Activated CD4-positive, alpha-beta memory T cell treated with anti-CD3 and anti-CD28 coated beads, Interleukin-2, amount 10 ng/mL, durations not matched to agents 7 days and 5 days (primary cell): ENCODE measurements at places on chromosomes 4 and X. TPM values are rescaled to one million over a fixed set of nuclear protein-coding genes. Genes with fewer than 3 reads are reported as not detected.

Gene MAPK10
- 0.45 TPM for total RNA-seq

- no peaks in the 10 kb centered on the region for H3K4me1 ChIP-seq
- H3K27me3 ChIP-seq, result no peaks in the 10 kb centered on the region
- DNase-seq, result no peak
- no peaks in the 10 kb centered on the region for H3K36me3 ChIP-seq
- no peak overlapping the region for H3K27ac ChIP-seq
- H3K4me3 ChIP-seq, result no peak overlapping the region
Measured at GRCh38 chr4:61182915-61183314, 17.2 kb upstream of the ADGRL3 start.

- no peaks in the 10 kb centered on the region for H3K27me3 ChIP-seq
- H3K36me3 ChIP-seq, result no peaks in the 10 kb centered on the region
- no peaks in the 10 kb centered on the region for H3K4me1 ChIP-seq
- no peak overlapping the region for H3K4me3 ChIP-seq
- H3K27ac ChIP-seq, result no peak overlapping the region
- DNase-seq, result no peak
Measured at GRCh38 chr4:125735102-125735501, 420.3 kb downstream of the FAT4 start.

DNA sequence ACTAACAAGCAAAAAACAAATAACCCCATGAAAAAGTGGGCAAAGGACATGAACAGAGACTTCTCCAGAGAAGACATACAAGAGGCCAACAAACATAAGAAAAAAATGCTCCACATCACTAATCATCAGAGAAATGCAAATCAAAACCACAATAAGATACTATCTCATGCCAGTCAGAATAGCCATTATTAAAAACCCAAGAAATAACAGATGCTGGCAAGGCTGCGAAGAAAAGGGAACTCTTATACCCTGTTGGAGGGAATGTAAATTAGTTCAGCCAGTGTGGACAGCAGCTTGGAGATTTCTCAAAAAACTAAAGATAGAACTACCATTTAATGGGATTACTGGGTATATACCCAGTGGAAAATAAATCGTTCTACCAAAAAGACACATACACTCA is 79.6 kb downstream of the MAPK10 start:
- H3K27me3 ChIP-seq, result no peaks in the 10 kb centered on the region
- no peak for DNase-seq
- H3K27ac ChIP-seq, result no peak overlapping the region
- H3K36me3 ChIP-seq, result no peaks in the 10 kb centered on the region

DNA sequence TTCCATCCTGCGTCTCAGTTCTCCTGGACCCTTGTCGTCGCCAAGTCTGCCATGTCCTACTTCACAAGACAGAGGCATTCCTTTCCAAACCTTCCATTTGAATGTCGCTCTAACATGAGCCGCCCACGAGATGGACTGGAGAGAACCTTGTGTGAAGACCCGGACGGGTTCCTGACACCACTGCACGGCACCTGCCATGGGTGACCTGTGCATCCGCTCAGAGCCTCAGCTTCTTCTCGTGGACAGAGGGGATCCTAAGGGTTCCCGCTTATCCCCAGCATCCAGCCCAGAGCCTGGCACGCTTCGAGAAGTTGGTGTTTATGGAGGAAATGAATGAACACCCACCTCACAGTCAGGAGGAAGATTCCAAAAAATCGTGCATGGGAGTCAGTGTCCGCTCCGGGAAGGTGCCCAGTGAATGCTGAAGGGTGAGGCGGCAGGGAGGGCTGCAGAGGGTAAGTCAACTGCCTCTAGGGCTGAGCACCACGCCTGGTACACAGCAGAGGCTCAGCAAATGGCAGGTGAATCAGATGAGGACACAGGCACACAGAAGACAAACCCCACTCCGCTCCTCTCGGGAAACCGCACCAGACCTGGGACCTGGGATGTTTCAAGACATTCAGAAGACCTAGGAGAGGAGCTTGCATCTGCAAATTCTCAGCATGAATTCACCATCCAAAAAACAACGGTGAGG is 52.6 kb downstream of the WFS1 start:
- no peak for DNase-seq
- H3K27me3 ChIP-seq, result peaks cover 29% of the 10 kb centered on the region
- H3K27ac ChIP-seq, result no peak overlapping the region
- H3K36me3 ChIP-seq, result no peaks in the 10 kb centered on the region
- no peak overlapping the region for H3K4me3 ChIP-seq

DNA sequence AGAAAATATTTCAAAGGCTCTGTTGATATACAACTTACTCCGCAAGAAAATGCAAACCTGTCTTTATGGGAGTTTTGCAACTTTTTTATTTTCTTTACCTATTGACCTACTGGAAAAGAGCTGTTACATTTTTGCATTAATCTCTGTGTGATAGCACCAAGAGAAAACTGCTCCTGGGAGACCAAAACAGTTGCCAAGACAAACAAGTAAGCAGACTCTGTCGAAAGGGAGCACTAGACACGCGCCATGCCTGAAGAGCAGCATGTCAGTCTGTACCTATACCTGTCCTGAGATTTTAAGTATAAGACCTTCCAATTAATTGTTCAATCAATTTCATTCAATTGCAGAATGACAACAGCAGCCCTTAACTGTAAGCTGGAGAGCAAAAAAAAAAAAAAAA is 56.0 kb upstream of the TECRL start:
- H3K36me3 ChIP-seq, result no peaks in the 10 kb centered on the region
- H3K27ac ChIP-seq, result no peak overlapping the region
- H3K4me1 ChIP-seq, result no peaks in the 10 kb centered on the region
- DNase-seq, result no peak
- no peak overlapping the region for H3K4me3 ChIP-seq
- no peaks in the 10 kb centered on the region for H3K27me3 ChIP-seq

GRCh38 chr4:166049036-166049435 is 176.0 kb downstream of the TLL1 start:
- H3K4me3 ChIP-seq, result no peak overlapping the region
- H3K4me1 ChIP-seq, result no peaks in the 10 kb centered on the region
- no peaks in the 10 kb centered on the region for H3K27me3 ChIP-seq
- H3K36me3 ChIP-seq, result no peaks in the 10 kb centered on the region

GRCh38 chrX:63513825-63514568 is 162.9 kb upstream of the SPIN4 start:
- no peak for DNase-seq
- H3K36me3 ChIP-seq, result no peaks in the 10 kb centered on the region
- H3K27ac ChIP-seq, result no peak overlapping the region
- H3K4me3 ChIP-seq, result no peak overlapping the region
- H3K27me3 ChIP-seq, result no peaks in the 10 kb centered on the region

DNA sequence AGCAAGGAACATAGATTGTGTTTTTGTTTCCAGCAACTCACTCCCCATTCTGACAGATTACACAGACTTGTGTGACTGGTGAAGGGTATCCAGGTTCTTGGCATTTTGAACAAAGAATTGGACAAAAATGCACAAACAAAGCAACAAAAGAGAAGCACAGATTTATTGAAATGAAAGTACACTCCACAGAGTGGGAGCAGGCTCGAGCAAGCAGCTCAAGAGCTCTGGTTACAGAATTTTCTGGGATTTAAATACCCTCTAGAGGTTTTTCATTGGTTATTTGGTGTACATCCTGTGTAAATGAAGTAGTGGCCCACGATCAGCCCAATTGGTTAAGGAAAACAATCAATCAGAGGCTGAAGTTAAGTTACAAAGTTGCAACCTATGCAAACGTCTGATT is 155.0 kb upstream of the JADE1 start:
- H3K27ac ChIP-seq, result no peak overlapping the region
- no peaks in the 10 kb centered on the region for H3K36me3 ChIP-seq
- H3K27me3 ChIP-seq, result peaks cover 3% of the 10 kb centered on the region
- H3K4me1 ChIP-seq, result no peaks in the 10 kb centered on the region
- no peak overlapping the region for H3K4me3 ChIP-seq

DNA sequence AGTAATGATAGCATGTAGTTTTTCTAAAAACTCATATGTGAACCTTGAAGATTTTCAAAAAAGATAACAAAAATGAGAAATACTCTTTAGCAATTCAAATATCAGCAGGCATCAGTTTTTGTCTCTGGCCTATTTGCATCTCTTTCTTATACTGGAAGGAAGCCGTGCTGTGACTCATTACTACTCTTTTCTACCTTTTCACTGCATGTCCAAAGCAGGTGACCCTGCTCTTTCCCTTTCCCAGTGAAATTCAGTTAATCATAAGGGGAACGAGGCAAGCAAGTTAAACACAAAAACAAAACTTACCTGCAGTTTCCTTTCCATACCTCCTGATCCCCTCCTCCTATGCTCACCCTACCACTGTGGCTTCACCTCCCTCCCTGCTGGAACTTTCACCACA is 9.3 kb downstream of the SPATA4 start:
- H3K4me3 ChIP-seq, result no peak overlapping the region
- no peak overlapping the region for H3K27ac ChIP-seq
- no peaks in the 10 kb centered on the region for H3K36me3 ChIP-seq
- DNase-seq, result no peak

DNA sequence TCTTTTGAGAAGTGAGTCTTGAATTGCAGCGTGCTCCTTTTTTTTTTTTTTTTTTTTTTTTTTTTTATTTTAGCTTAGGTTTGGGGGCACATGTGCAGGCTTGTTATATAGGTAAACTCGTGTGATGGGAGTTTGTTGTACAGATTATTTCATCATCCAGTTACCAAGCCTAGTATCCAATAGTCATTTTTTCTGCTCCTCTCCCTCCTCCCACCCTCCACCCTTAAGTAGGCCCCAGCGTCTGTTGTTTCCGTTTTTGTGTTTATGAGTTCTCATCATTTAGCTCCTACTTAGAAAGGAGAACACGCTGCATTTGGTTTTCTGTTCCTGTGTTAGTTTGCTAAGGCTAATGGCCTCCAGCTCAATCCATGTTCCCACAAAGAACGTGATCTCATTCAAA is 81.3 kb upstream of the TSPAN5 start:
- H3K4me1 ChIP-seq, result no peaks in the 10 kb centered on the region
- H3K27ac ChIP-seq, result no peak overlapping the region
- H3K36me3 ChIP-seq, result no peaks in the 10 kb centered on the region
- no peak for DNase-seq
- H3K27me3 ChIP-seq, result no peaks in the 10 kb centered on the region

- H3K27me3 ChIP-seq, result peaks cover 4% of the 10 kb centered on the region
- no peak for DNase-seq
- H3K4me3 ChIP-seq, result no peak overlapping the region
- no peaks in the 10 kb centered on the region for H3K36me3 ChIP-seq
- peaks cover 8% of the 10 kb centered on the region for H3K4me1 ChIP-seq
- no peak overlapping the region for H3K27ac ChIP-seq
Measured at GRCh38 chr4:182749667-182750167, 167.5 kb downstream of the DCTD start.

DNA sequence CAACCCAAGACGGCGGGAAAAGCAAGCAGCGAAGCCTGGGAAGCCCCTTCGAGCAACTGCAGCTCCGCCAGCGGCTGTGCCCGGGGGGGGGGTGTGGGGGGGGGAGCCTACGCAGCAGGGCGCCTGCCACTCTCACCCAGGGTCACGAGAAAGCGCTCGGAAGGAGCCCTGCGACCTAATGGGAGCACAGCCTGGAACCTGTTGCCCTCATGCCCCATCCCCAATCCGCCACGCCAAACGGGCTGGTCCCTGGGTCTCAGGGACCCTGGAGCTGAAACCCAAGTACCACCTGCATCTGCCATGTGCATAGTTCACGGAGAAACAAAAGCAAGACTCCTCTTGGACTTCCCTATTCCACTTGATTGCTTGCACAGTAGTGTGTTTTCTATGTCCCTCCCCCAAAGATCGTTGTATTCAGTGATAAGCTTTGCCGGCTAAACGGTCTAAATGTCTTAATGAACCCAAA is 359 bp upstream of the GAB3 start:
- peaks cover 7% of the 10 kb centered on the region for H3K36me3 ChIP-seq
- no peak overlapping the region for H3K27ac ChIP-seq
- H3K27me3 ChIP-seq, result peaks cover 8% of the 10 kb centered on the region
- DNase-seq, result no peak
- peaks cover 29% of the 10 kb centered on the region for H3K4me1 ChIP-seq
- H3K4me3 ChIP-seq, result peak overlapping the region; percentile 59

DNA sequence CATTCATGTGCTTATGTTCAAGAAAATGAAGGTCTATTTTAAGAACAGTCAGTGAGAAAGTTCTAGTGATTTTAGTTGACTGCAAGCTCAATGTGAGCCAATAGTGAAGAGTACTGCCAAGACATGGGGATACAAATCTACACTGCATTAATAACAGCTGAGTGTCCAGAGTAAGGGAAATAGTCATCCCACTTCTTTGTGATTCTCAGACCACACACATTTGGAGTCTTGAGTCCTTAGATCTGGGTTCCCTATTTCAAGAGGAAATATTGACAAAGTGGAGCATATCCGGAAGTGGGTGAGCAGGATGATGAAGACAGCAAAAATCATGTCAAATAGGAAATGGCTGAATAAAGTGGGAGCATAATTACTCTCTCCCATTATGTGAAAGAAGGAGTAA is 171.1 kb downstream of the LARP7 start:
- H3K27ac ChIP-seq, result no peak overlapping the region
- no peak overlapping the region for H3K4me3 ChIP-seq
- H3K36me3 ChIP-seq, result no peaks in the 10 kb centered on the region
- H3K27me3 ChIP-seq, result peaks cover 6% of the 10 kb centered on the region

- no peak overlapping the region for H3K27ac ChIP-seq
- peaks cover 10% of the 10 kb centered on the region for H3K4me1 ChIP-seq
- H3K27me3 ChIP-seq, result no peaks in the 10 kb centered on the region
- no peak for DNase-seq
Measured at GRCh38 chr4:139896091-139896604, 230.5 kb downstream of the MGST2 start.

GRCh38 chrX:45143455-45143854 is 57.2 kb downstream of the DIPK2B start:
- H3K36me3 ChIP-seq, result no peaks in the 10 kb centered on the region
- H3K27ac ChIP-seq, result no peak overlapping the region
- no peak overlapping the region for H3K4me3 ChIP-seq
- no peaks in the 10 kb centered on the region for H3K4me1 ChIP-seq
- no peak for DNase-seq
- no peaks in the 10 kb centered on the region for H3K27me3 ChIP-seq

DNA sequence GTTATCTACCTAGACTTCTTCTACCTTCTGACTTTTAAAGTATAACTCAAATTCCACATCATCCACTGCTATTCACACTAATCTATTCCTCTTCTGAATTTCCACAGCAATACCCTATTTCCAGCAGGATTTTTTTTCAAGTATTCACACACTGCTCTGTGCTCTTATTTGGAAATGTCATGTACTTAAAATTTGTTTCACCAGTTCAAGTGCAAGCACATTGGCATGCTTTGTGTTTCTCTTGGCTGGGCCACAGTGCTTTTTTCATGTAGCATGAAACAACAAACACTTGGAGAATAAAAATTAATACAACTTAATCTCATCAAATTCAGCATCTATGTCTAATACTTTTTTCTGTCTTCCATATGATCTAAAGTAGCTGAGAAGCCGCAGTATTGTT is 161.8 kb upstream of the PCDH18 start:
- no peaks in the 10 kb centered on the region for H3K27me3 ChIP-seq
- no peaks in the 10 kb centered on the region for H3K4me1 ChIP-seq
- no peak overlapping the region for H3K4me3 ChIP-seq
- DNase-seq, result no peak
- H3K36me3 ChIP-seq, result no peaks in the 10 kb centered on the region
